ENCODE measurements at places on chromosomes 11 and 22.

DNA sequence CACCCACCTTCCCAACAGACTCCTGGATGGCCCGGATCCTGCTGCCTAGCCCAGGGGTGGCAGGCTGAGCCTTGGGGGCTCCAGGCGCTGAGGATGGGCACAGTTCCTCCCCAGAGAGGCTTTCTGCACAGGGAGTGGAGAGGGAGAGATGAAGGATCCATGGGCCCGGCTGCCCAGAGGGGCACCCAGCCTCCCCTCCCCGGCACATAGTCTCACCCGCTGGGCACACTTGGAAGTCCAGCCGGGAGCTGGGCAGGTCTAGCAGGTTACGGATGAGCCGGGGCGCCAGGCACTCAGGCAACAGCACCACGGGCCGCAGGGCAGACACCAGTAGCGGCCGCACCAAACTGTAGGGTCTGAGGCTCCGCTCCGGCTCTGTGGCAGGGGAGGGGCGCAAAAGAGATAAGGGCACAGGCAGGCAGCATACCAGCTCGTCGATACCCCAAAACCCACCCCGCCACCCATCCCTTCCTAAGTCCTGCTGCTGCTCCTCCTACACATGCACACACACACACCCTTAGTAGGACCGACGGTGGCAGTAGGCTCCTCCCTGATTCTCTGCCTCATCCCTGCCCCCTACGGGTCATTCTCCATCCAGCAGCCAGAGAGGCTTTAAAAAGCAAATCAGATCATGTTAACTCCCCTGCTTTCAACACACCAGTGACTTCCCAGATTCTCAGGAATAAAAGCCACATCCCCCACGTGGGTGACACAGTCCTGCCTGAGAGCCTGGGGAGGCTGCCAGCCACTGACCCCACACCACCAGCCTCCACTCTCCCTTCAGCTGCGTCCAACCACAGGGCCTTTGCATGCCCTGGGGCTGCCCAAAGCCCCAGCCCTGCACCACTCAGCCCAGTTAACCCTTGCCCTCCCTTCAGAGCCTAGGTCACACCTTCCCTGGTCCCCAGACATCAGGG is 6.5 kb upstream of the MFNG start:
- peak; percentile 68 for DNase-seq

GRCh38 chr11:65425971-65426838 is 3.6 kb downstream of the NEAT1 start:
- DNase-seq: peak; percentile 86

DNA sequence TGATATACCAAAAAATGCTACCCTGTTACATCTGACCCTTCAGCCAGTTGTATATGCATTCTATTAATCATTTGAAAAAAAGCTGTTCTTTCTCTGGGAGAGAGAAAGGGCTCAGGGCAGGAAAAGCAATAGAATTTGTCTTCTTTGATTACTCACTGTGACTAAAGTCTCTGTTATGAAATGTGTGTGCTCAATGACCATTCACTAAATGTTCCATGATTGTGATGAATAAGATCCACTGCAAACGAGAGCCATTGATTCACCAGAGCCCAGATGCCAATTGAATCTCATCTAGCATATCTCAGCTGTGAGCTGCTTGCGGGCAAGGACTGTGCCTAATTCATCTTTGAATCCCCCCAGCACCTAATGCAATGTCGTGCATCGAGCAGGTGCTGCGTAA is 184.3 kb downstream of the OPCML start:
- DNase-seq: no peak

- peak; percentile 87 for DNase-seq
Observed at GRCh38 chr11:834371-835316, 1.9 kb downstream of the CD151 start.

DNA sequence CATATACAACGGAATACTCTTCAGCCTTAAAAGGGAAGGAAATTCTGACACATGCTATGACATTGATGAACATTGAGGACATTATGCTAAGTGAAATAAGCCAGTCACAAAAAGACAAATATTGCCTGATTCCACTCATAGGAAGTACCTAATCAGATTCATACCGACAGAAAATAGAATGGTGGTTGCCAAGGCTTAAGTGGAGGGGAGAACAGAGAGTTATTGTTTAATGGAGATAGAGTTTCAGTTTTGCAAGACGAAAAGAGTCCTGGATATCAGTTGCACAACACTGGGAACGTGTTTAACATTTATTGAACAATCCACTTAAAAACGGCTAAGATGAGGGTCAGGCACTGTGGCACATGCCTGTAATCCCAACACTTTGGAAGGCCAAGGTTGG is 45.6 kb upstream of the HIPK3 start:
- DNase-seq: no peak

DNA sequence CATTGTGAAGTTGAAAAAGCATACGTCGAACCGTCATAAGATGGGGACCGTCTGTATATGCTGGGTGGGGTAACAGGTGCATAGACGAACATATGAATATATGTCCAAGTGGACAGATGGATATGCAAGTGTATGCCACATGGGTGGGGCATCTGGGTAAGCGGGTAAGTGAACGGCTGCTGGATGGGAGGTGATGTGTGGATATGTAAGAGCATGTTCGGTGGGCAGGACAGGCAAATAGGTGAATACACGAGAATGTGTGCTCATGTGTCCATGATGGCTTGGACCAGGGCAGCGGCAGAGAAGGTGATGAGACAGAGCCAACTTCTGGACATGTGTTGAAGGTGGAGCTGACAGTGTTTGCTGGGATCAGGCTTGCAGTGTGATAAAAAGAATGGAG is 12.0 kb downstream of the IFITM10 start:
- DNase-seq: no peak

- no peak for DNase-seq
Observed at GRCh38 chr11:109221190-109221589, 200.8 kb upstream of the C11orf87 start.

Measured in EH (cell line).